B cell (primary cell): ENCODE measurements at places on chromosomes 12 and 14.

DNA sequence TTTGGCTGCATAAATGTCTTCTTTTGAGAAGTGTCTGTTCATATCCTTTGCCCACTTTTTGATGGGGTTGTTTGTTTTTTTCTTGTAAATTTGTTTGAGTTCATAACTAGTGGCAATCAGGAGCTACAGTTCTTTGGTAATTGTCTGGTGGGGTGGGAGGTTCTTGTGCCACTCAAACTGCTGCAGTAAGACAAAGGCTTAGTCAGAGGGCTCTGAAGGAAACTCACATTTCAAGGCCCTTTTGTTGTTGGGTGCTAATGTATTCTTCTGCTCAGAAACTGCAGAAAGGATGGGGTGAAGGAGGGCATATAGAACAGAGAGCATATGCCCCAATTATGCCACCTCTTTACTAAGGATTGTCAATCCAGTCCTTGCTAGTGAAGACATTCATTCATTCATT lies 21.9 kb downstream of the MYRFL start:
- no peaks in the 10 kb centered on the region for H3K4me1 ChIP-seq
- H3K4me3 ChIP-seq = no peak overlapping the region
- no peak overlapping the region for H3K27ac ChIP-seq
- no peaks in the 10 kb centered on the region for H3K27me3 ChIP-seq
- DNase-seq = no peak

DNA sequence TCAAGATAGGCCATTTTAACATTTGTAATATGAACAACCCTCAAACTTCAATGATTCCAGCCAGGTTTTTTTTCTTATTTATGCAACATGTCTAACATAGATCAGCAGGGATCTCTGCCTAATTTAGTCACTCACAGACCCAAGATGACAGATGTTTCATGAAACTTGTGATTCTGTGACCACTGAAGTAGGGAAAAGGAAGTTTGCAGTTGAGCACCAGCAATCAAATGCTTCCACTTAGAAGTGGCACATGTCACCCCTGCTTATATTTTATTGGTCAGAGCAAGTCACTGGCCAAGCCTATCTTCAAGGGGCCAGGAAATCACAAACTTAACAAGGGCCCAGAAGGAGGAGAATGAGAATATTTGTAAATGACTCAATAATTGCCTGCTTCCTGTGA lies 150.6 kb downstream of the BCAT1 start:
- H3K36me3 ChIP-seq = no peaks in the 10 kb centered on the region
- peak; percentile 72 for DNase-seq
- H3K4me3 ChIP-seq = no peak overlapping the region
- H3K27ac ChIP-seq = peak overlapping the region; percentile 87

GRCh38 chr12:89225401-89225800 lies 126.9 kb downstream of the DUSP6 start:
- H3K4me1 ChIP-seq = no peaks in the 10 kb centered on the region
- no peaks in the 10 kb centered on the region for H3K27me3 ChIP-seq
- H3K36me3 ChIP-seq = no peaks in the 10 kb centered on the region
- H3K4me3 ChIP-seq = no peak overlapping the region
- DNase-seq = no peak

- no peaks in the 10 kb centered on the region for H3K36me3 ChIP-seq
- H3K27me3 ChIP-seq = no peaks in the 10 kb centered on the region
Observed at GRCh38 chr12:14244876-14245669, 120.4 kb upstream of the ATF7IP start.

DNA sequence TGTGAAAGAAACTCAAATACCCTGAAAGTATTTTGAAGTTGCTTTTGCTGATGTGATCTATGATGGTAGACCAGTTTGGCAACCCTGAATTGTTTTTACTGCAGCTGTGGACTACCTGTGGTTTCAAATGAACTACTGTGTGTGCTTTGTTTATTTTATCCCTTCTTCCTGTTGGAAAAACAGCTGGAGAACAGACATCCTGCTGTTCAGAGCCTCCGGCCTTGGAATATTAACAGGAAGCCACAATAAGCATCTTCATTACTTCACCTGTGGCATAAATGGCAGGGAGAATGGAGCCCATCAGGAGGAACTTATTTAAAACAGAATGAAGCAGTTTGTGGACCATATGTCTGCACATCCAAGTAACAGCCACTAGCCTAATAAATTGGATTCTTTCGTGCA lies 104.8 kb downstream of the DUSP6 start:
- H3K27ac ChIP-seq = no peak overlapping the region
- H3K4me3 ChIP-seq = no peak overlapping the region
- DNase-seq = no peak
- no peaks in the 10 kb centered on the region for H3K36me3 ChIP-seq
